ENCODE measurements at places on chromosomes 5 and 9.

GRCh38 chr5:165015547-165015946 is 1510.1 kb downstream of the MAT2B start:
- no peak for DNase-seq

GRCh38 chr5:79151942-79152671 is 40.5 kb downstream of the BHMT start:
- DNase-seq, result no peak

- no peak for DNase-seq
Observed at GRCh38 chr9:115398313-115398650, 280.3 kb upstream of the TNC start.

- DNase-seq, result no peak
Observed at GRCh38 chr5:15598294-15598902, 98.4 kb downstream of the FBXL7 start.

DNA sequence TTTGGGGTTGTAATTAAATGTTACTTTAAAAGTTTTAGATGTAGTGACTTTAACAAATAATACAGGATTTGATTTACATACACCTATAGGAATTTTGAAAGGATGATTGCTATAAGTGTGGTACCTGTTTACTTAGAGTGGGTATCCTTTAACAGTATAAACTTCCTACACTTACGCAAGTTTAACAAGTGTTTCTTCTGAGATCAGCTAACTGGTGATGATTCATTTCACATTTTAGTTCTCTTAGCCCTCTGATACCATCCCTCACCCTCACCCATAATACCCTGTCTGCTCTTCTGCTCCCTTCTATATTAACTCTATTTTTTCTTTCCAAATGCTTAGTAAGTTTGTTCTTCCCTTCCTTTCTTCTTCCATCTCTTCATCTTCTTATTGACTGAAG is 197.9 kb downstream of the GDNF start:
- no peak for DNase-seq

GRCh38 chr9:115220319-115221005 is 102.5 kb upstream of the TNC start:
- DNase-seq, result no peak

DNA sequence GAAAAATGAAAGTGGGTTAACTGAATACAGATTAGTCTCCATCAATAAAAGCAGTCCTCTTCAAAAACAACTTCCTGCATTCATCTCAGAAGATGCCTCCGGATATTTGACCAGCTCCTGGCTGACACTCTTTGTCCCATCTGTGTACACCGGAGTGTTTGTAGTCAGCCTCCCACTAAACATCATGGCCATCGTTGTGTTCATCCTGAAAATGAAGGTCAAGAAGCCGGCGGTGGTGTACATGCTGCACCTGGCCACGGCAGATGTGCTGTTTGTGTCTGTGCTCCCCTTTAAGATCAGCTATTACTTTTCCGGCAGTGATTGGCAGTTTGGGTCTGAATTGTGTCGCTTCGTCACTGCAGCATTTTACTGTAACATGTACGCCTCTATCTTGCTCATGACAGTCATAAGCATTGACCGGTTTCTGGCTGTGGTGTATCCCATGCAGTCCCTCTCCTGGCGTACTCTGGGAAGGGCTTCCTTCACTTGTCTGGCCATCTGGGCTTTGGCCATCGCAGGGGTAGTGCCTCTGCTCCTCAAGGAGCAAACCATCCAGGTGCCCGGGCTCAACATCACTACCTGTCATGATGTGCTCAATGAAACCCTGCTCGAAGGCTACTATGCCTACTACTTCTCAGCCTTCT is 16.6 kb downstream of the F2R start:
- no peak for DNase-seq

GRCh38 chr5:166497496-166498104 is 1793.8 kb upstream of the WWC1 start:
- DNase-seq, result no peak

GRCh38 chr5:40383749-40384651 is 295.7 kb upstream of the PTGER4 start:
- DNase-seq, result no peak

DNA sequence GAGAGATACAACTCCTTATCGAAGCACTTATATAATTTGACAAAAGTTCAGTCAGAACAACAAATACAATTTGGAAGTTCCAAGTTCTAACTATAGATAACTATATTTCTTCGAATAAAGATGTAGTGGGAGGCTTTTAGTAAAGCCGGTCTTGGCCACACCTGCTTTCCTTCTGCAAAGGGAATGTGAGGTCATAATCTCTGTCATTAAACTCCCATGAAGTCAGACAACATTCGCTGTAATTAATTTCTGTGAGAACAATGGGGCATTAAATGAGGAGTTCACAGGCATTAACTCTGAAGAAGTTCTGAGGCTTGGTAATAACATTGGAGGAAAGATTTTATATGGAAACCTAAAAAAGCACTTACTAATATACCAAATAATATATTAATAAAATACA is 67.5 kb downstream of the MCTP1 start:
- no peak for DNase-seq

DNA sequence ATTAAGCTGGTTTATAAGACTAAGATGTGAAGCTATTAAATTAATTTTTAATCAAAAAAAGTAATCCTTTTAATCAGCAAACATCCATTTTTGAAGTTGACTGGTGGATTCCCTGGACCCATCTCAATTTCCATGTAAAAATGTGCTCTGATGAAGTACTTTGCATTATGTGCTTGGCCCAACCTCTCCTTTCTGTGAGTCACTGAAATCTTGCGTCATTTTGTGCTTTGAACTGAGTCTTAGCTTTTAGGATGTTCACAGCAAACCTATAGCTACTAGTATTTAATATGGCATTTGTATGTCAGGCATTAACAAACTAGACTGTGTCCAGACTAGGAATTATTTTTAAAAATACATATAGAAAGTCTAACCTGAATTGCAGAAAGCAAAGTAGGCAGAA is 55.0 kb upstream of the CDH12 start:
- no peak for DNase-seq

- no peak for DNase-seq
Observed at GRCh38 chr5:43637416-43637815, 34.4 kb downstream of the NNT start.

DNA sequence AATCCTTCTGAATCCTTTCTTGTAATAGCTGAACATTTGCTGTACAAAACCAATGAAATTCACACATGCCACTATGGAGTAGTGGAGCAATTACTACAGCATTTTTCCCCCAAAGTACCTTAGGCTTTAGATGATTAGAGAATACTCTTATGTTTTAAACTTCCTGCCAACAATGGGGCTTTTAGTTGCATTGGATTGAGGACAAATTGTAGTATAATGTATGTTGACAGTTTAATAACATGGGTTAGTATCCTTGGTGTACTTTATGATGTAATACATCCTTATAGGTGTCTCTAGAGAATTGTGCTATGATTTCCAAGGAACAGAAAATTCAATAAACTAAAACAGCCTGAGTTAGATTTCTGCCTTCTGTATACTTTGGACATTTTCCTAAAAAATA is 422.7 kb upstream of the GRAMD2B start:
- DNase-seq, result no peak

DNA sequence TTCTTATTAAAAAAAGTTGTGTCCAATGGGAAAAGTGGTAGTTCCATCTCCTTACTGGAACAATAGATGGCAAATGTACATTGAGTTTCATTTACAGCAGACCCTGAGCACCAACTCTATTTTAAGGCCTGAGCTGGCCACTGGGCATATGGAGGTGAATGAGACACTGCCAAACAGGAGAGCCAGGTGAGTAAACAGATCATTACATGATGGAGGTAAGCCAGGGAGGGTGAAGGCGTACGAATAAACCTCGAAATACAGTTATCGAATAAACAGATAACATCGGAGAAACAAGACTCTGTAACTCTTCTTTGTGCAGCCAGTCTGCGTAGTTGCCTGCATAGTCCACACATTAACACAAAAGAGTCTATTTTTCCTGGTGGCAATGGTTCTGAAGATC is 446.4 kb upstream of the KLF4 start:
- no peak for DNase-seq

- DNase-seq, result peak; percentile 3
Observed at GRCh38 chr9:83572524-83572923, 34.3 kb upstream of the FRMD3 start.

DNA sequence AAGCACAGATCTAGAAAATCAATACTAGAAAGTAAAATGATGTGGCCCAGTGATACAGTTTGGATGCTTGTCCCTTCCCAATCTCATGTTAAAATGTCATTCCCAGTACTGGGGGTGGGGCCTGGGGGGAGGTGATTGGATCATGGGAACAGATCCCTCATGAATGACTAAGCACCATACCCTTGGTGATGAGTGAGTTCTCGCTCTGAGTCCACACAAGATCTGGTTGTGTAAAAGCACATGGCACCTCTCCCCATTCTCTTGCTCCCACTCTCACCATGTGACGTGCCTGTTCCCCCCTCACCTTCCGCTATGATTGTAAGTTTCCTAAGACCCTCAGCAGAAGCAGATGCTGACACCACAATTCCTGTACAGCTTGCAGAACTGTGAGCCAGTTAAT is 234.2 kb upstream of the CDH6 start:
- no peak for DNase-seq

DNA sequence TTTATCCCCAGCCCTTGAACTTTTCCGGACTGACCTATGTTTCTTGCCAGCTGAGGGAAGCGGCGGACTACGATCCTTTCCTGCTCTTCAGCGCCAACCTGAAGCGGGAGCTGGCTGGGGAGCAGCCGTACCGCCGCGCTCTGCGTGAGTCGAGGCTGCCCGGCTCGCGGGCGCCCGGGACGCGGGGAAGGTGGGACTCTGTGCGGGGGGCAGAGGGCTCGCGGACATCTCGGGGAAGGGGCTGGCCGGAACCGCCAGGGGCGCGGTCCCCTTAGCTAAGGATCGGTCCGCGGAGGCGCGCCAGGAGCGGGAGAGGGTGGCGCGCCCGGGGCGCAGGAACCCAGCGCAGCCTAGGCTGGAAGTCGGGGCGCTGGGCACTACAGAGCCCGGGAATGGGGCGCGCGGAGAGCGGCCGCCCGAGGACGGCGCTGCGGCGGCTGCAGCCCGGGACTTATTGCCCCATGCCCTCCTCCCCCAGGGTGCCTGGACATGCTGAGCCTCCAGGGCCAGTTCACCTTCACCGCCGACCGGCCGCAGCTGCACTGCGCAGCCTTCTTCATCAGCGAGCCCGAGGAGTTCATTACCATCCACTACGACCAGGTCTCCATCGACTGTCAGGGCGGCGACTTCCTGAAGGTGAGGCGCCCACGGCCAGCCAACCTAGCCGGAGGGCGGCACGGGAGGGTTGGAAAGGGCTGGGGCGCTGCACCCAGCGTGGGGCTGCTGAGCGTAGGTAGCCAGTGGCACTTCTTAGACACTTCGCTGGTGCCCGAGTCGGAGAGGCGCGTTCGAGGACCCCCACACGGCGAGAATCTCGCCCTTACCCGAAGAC is 922 bp downstream of the CRHBP start:
- no peak for DNase-seq

GRCh38 chr5:141958113-141958512 is at the start of gene PCDH12:
PCDH12 (minus strand) TSS chr5:141958202; CDS start chr5:141957851, 351 bp downstream.
- no peak for DNase-seq

- no peak for DNase-seq
Observed at GRCh38 chr5:173888473-173889131, 453 bp downstream of the CPEB4 start.

GRCh38 chr5:170112876-170113521 is 7.3 kb downstream of the FOXI1 start:
- DNase-seq, result no peak

GRCh38 chr5:1975406-1975715 is 92.6 kb upstream of the IRX4 start:
- DNase-seq, result no peak

- peak; percentile 18 for DNase-seq
Observed at GRCh38 chr5:129852747-129853352, 51.4 kb upstream of the CHSY3 start.

DNA sequence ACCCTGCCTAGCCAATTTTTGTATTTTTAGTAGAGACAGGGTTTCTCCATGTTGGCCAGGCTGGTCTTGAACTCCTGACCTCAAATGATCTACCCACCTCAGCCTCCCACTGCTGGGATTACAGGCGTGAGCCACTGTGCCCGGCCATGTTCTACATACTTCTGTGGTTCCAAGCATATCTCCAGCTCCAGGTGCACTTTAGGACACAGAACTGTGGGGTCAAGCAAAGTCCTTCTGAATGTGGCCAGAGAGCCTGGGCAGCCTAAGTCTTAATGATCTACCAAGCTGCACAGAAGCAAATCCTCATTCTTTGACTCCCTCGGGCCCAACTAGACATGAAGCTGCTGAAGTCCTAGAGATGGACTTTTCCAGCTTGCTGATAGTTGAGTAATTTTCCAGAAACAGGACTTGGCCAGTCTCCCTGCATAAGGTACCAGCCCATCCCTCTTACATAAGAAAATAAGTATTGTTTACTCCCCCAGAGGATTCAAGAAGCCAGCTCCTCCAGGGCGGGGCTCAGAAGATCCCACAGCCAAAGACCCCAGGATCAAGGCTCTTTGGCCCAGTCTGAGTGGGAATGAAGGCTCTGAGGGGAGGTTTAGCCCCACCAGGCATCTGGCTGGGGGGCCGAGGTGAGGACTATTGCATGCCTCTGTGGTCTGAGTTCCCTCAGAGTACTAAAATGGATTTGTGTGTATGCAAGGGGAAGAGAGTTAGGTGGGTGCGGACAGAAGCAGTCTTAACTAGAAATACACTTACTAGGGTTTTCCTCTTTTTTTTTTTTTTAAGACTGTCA is 8.7 kb downstream of the CLTB start:
- DNase-seq, result no peak

DNA sequence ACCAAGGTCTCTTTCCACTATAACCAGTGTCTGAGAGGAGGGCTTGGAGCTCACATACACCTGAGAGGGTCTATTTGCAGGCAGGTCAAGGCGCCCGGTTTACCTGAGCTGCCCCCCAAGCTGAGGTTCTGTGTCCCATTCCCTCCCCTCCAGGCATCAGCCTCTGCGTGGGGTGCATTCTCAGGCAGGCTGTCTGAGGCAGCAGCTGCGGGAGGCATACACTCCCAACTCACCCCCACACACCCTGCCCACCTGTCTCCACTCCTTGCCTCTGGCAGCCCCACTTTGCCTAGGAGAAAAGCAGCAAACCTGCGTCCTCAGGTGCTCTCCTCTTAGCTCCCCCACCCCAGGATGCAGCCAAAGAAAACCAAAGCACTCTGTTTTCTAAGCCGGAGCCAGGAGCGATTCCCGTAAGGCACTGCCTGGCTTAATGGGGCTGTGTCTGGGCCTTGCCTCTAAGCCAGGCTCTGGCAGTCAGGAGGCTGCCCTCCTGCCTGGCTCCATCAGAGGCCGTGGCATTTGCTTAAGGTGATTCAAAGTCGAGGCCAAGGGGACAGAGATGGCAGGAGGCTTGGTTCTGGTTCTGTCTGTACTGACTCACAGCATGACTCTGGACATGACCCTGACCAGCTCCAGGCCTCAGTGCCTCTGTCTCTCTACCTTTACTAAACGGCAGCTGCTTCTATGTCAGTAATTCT is 139.2 kb upstream of the TRIM32 start:
- DNase-seq, result no peak

DNA sequence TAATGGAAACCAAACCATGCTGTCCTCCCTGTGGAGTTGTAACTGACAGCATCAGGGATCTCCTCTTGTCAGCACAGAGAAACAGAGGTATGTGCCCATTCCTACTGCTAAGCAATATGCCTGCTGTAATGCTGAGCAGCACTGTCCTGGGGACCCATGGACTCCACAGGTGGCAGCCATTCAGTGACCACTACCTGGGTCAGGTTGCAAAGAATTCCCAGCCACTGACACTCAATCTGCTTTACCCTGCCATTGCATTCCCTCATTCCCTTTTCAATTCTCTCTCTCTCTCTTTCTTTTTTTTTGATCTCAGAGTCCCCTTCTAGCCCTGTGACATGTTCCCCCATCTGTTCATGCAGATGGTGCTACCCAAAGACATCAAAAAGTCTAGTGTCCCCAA is 104.1 kb downstream of the GABRB2 start:
- no peak for DNase-seq
